Hepatocyte (in vitro differentiated cells): ENCODE measurements at places on chromosomes 16 and 17. TPM values are rescaled to one million over a fixed set of nuclear protein-coding genes. Genes with fewer than 3 reads are reported as not detected.

The GPR179 gene
- 0.03 and 0.08 TPM in 2 replicates for total RNA-seq

The TRAP1 gene
- 62.3 and 70.8 TPM in 2 replicates for total RNA-seq

The CDH8 gene
- total RNA-seq: 2.1 TPM in 2 replicates

The CHST6 gene
- total RNA-seq: 0.32 and 0.33 TPM in 2 replicates

GRCh38 chr17:12974005-12974531, 43.8 kb downstream of the ELAC2 start:
- H3K4me1 ChIP-seq: peaks cover 10% of the 10 kb centered on the region
- no peaks in the 10 kb centered on the region for H3K36me3 ChIP-seq
- H3K27me3 ChIP-seq: no peaks in the 10 kb centered on the region
- H3K4me3 ChIP-seq: peak overlapping the region; percentile 29

- peak overlapping the region; percentile 29 for H3K4me3 ChIP-seq
- H3K27me3 ChIP-seq: no peaks in the 10 kb centered on the region
- H3K27ac ChIP-seq: peak overlapping the region; percentile 93
- no peaks in the 10 kb centered on the region for H3K36me3 ChIP-seq
- DNase-seq: peak; percentile 90
Measured at GRCh38 chr16:57479976-57480753, 6.1 kb downstream of the DOK4 start.

DNA sequence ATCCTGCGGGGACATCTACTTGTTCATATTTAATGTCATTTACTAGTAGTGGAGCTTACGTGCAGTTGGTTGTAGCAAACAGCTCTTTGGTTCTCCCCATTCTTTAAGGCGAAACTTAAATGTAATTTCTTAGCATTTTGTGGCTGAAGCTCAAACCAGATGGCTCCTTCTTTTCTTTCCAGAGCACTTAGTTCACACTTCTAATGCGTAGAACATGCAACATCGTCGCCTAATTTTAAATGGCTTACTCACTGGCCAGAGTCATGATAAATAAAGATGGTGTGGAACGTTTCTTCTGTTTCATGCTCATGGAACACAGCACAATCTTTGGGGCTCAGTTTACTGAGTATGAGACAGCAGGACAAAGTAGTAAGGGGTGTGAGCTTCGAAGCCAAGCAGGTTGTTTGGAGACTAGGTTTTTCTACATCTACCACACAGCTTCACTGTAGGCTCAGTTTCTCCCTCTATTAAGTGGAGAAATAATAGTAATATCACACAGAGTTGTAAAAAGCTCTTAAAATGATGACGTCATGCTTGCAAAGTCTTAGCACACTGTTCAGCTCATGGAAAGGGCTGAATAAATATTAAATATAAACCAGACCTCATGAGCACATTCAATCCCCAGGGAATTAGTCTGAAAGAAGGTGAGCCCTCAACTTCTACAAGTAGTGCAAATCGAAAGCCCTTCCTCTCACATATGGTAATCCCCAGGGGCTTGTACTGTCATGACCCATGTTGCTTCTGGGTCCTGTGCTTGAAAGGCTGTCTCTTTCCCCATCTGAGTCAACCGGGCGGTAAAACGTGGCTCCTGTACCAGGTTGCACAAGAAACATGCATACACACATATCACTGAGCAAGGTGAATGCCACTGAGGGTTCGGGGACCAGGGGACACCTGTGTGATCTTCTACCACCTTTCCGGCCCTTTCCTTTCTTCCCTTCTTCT, 384.3 kb downstream of the CDH13 start:
- H3K27ac ChIP-seq: no peak overlapping the region
- H3K4me1 ChIP-seq: no peaks in the 10 kb centered on the region
- no peaks in the 10 kb centered on the region for H3K27me3 ChIP-seq

DNA sequence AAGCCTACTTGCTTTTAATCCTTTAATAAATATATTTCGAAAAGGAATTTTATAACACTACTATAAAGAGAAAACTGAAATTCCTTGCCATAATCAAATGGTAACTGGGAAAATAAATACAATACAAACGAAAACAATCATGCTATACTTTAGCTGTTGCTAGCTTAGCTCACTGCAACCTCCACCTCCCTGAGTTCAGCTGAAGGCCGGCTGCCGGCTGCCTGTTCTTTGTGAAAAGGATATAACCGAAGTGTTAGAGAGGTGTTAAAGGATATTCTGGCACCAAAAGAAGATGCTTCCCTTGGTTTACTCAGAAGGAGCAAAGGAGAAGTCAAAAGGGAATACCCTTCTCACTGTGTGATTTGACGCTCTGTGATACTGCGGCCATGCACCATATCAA, 108.5 kb downstream of the CACNG3 start:
- H3K4me3 ChIP-seq: no peak overlapping the region
- H3K27me3 ChIP-seq: peaks cover 2% of the 10 kb centered on the region
- no peak for DNase-seq
- H3K36me3 ChIP-seq: no peaks in the 10 kb centered on the region
- no peaks in the 10 kb centered on the region for H3K4me1 ChIP-seq
- no peak overlapping the region for H3K27ac ChIP-seq
